Dermis blood vessel endothelial cell (primary cell): ENCODE measurements at places on chromosomes 5 and 9.

DNA sequence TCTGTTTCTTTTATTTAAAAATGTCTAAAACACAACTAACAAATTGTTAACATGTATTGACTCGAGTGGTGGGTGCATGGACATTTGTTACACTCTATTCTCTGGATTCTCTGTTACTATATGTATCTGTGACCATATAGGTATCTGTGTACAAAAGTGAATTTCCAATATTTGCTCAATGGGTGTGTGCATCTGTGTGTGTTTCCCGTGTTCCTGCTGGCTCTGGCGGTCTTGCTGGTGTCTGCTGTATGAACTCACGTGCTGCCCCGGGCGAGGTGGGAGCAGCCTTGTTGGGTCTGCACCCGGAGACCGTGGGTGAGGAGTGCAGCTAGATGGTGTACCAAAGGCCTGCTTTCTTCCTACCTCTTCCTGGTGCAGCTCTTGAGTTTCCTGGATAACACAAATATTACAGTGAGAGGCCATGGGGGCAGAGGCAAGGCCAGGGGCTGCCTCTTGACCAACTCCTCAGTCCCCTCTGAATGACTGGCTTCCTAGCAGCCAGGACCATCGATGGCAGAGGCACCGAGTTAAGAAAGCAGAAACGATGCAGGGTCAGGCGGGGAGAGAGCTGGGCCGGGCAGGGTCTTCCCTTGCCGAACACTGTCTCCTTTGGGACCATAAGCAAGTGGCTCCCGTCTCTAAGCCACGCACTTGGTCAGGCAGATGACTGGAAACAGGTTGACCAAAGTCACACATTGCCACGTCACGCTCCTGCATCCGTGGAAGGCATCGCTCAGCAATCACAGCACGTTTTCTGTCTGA is 49.5 kb downstream of the LHX2 start:
- DNase-seq = no peak

GRCh38 chr9:120841930-120842684 is 615 bp downstream of the PSMD5 start:
- DNase-seq = peak; percentile 40

- peak; percentile 55 for DNase-seq
These were observed 730.0 kb downstream of the MAT2B start for GRCh38 chr5:164235300-164235891.

DNA sequence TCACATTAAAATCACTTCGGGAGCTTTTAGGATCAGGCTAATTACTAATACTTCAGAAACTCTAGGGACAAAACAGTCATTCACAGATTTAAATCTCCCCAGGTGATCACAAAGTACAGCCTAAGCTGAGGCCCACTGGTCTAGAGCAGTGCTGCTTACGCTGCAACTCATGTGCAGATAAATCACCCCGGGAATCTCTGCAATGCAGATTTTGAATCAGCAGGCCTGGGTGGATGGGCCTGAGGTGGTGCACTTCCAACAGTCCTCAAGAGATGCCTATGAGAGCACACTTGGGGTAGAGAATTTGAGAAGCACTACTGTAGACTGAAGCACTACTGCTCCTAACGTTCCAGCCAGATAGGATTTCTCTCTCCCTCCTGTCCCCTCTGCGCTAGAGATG is 28.4 kb downstream of the CSF1R start:
- DNase-seq = no peak

DNA sequence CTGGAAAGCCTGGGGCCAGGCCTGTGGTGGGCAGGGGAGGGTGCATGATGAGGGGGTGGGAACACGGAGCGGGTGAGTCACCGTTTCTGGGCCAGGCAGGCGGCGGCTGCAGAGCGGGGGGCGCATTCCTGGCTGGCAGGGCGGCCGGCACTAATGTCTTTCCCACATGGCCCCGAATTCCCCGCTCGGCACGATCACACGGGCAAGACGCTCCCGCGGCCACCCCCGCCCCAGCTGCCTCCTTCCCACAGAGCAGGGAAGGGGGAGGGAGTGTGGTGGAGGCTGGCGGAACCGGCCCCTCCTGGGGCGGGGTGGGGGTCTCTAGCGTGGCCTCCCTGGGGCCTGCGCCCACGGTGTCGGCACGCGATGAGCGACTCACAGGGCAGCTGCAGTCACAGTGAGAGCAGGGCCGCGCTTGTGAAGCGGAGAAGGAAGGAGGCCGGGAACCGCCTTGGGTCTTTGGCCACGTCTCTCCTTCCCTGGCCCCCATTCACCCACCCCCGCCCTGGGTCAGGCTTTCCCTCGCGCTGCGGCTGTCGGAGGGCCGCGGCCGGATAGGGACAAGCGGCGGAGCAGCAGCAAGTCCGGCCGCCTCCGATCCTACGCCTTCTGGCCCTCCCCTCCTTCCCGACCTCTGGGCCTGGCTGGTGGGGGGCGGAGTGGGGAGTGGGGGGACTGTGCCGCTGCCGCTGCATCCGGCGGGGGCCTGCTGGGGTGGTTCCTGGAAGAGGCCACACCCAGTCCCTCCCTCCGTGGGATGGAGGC is 48.9 kb downstream of the CXXC5 start:
- DNase-seq = peak; percentile 74

- no peak for DNase-seq
These were observed 48.8 kb upstream of the GOLPH3 start for GRCh38 chr5:32222723-32223470.

DNA sequence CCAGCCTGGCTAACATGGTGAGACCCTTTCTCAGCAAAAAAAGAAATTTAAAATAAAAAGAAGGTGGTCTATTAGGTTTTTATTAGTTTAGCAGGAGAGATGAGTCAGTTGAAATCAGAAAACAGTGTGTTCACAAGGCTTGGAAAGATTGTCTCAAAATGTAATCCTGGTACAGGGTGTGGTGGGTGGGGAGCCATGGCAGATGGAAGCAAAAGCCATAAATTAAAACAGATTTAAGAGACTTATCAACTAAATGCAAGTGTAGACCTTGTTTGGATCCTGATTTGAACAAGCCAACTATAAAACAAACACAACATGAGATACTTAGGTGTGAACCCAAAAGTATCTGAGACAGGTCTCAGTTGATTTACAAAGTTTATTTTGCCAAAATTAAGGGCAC is 42.8 kb upstream of the KLF9 start:
- DNase-seq = no peak

DNA sequence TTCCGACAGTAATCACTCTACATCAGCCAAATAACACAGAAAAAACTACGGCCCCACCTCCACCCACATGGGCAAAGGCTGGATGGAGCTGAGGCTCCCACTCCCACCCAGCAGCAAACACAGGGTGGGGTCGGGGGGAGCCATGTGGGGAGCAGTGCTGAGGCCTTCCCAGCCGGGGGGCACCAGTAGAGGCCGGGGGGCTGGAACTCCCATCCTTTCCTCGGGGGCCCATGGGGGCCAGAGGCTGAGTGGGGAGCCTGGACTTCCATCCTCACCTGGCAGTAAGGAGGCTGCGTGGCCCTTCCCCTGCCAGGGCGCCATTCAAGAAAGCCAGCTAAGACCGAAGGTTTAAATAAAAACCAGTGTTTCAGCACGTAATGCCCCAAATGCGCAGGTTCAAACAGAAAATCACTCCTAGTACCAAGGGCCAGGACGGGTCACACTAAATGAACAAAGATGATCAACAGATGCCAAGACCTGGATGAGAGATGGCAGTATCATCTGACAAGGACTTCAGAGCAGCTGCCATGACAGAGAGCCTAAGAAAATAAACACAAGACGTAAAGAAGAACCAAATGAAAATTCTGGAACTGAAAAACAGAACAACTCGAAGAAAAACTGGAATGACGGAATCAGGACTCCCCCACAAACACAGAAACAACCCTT is 9.4 kb downstream of the CCDC127 start:
- no peak for DNase-seq

- no peak for DNase-seq
These were observed 9.1 kb downstream of the WWC1 start for GRCh38 chr5:168300326-168301182.

GRCh38 chr9:135215571-135216161 is 128.2 kb downstream of the OLFM1 start:
- no peak for DNase-seq

GRCh38 chr5:73297430-73297829 is 124.4 kb downstream of the TMEM174 start:
- DNase-seq = no peak

DNA sequence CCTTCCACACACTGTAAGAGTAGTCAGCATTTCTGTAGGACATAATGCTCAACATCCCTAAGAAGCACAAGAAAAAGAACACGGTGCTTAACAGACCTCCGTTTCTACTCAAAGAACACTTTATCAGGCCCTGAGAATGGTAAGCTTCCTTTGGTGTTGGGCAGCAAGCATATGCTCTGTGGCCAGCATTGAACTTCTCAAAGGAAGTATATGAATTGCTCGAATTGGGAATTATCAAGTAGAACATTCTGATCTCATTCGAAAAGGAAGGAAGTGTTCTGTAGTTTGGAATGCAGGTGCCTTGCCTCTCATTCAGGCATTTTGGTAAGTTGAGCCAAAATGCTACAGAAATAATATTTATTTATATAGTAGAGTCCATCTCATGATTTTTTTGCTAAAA is 61.0 kb downstream of the C5 start:
- peak; percentile 63 for DNase-seq

- DNase-seq = peak; percentile 69
These were observed 453.5 kb downstream of the RAB3C start for GRCh38 chr5:59036274-59036961.

DNA sequence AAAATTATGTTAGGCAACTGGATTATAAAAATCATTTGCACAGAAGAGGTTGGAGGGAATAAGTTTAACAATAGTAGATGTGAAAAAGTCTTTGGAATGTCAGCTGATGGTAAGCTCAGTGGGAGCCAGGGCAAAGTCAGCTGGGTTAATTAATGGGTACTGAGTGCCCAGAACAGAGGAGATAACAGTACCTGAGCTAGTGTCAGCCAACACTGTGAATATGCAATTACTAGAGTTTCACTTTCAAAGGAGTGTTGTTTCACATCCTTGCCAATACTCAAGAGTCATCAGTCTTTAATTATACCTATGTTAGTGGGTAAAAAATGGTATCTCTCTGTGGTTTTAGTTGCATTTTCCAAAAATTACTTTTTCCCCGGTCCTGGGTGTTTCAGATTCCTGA is 135.1 kb downstream of the KIF4B start:
- no peak for DNase-seq

DNA sequence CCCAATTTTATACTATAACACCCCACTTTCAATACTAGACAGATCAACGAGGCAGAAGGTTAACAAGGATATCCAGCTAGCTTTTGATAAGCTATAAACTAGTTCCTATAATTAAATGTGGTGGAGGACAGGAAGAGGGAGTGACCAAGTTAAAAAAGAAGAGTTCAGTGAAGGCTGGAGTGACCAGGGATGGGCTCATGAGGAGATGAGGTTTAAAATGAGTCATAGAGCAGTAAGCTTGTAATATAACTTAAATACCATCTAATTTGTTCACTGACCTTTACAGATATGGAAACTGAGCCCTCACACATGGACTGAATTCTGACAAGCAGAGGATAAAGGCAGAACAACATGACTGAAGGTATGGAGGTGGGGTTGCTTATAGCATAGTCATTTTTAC is 284.5 kb downstream of the SPATA31D1 start:
- no peak for DNase-seq

GRCh38 chr5:107282061-107282460 is 388.7 kb downstream of the EFNA5 start:
- peak; percentile 59 for DNase-seq

DNA sequence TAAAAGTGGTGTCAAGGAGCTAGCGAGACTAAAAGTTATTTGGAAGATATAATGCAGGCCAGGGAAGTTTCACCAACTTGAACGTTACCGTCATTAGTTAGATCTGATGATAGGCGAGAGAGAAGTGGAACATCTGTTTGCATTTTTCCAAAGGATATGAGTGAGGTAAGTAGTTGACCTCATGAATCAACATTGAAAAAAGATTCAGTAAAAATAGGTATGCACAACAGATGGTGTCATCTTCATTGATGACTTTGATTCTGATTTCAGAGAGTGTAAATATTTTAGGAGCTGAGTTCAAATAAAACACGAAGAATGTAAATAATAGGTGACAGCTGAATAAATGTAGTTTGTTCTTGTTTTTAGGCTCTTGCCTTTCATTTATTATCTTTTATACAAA is 998.9 kb upstream of the CDH6 start:
- no peak for DNase-seq

- no peak for DNase-seq
These were observed 17.4 kb downstream of the FBXW2 start for GRCh38 chr9:120775859-120776258.

DNA sequence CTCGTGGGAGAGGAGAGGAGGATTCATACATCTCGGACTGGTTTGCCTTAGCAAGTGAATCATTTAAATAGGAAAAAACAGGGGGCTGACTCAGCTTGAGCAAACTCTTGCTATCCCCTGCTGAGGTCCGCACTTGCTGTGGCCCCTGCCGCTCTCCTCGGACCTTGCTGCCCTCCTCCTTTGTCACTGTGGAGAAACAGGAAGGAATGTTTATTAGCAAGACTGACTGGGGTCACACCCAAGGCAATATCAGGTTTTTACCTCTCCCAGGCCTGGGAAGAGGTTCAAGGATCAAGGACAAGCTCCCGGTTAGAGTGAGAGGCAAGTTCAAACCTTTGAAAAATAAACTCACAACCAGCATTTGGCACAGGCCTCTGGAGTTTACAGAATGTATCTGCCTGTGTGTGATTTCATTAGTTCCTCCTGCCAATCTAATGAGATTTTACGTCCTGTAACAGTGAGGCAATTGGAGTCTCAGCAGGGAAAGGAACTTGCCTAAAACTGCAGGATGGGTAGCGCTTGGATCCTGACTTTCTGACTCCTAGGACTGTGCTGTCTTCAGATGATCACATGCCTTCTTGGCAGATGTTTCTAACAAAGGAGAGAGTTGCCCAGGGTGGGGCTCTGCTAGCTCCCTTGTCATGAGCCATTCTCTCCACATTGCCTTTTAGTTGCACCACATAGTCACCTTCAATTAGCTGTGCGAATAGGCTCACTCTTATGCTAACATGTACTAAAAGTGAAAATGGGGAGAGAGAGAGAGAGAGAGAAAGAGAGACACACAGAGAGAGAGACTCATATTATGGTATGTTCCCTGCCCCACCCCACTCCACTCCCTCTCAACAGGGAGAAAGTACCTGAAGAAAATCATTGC is 108.6 kb upstream of the CDKN2B start:
- DNase-seq = peak; percentile 83

DNA sequence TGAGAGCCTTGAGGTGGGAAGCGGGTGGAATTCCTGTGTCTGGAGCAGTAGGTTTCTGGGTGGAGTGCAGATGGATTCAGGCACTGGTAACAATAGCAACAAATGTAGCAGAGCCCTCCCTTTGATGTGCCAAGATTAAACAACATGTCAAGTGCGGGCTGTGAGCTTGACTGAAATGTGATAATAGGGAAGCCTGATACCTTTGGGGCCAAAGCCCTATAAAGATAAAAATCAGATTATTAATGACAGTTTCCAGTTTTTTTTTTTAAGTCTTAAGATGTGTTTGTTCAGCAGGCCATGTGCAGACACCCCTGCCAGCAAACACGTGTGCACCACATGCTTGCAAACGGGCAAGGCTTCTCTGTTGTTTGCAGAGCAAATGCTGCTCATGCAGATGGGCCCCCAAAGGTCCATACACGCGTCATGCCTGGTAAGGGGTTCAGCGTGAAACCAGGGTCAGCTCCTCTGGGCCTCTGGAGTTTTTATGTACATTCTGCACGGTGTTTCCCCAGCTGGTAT is 193.2 kb downstream of the GADD45G start:
- no peak for DNase-seq
